ENCODE measurements at places on chromosomes 6 and 20.
A peak's percentile ranks its signal among the peaks of the same experiment; 100 is the strongest.

DNA sequence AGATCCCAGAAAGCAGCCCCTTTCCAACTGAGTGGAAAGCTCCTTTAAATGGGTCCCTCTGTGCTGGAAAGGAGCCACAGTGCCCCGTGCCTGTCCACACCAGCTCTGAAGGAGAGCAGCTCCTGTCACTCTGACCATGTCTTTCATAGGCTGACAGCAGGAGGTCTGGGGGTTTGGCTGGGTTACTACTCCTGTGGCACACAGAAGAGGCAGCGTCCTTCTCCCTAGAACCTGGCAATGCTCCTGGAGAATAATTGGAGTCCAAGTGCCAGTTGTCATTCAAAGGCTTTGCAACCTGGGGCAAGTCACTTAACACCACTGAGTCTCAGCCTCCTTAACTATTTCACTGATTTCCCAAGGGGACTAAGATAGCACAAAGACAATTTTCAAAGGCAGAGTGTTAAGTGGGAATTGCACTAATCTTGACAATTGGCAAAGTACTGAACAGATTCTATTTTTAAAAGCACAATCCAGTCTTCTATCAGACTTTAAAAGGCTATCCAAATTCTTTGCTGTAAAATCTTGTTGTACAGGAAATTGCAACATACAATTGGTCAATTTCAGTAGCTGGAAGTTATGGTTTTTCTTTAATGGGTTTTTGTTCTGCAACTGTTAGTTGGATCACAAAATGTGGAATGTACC, 457.2 kb downstream of the KIF16B start:
- DNase-seq = no peak

GRCh38 chr20:4730780-4731179, 9.1 kb downstream of the PRND start:
- no peak for DNase-seq

- no peak for DNase-seq
Observed at GRCh38 chr6:79506251-79506650, 31.0 kb downstream of the LCA5 start.

DNA sequence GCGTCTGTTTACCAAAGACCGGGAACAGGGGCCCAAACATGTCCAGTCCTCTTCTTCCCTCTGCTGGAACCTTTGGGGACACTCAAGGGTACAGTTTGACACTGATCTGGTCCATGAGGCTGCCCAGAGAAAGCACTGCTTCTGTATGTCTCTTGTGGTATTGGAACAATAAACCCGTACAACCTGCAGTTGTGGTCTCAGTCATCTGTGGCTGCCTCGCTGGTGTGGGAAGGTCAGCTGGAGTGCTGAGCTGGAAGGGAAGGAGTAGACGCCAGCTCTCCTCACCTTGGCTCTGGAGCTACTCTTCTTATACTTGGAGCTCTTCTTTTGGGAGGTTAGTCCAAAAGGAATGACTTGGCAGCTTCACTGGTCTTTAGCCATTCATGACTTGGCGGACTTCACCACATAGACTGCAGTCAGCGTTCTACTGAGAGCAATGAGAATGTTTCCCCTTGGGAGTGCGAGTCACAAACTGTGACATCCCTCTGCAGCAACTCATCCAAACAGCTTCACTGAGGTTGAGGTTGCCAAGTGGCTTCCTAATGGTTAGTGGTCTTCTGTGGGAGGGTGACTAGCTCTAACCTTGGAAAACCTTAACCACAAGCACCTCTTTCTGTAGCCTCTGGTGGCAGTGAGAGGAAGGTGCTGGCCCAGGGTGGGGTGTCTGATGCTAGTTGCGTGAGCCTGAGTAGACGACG, 81.2 kb downstream of the ASXL1 start:
- no peak for DNase-seq

DNA sequence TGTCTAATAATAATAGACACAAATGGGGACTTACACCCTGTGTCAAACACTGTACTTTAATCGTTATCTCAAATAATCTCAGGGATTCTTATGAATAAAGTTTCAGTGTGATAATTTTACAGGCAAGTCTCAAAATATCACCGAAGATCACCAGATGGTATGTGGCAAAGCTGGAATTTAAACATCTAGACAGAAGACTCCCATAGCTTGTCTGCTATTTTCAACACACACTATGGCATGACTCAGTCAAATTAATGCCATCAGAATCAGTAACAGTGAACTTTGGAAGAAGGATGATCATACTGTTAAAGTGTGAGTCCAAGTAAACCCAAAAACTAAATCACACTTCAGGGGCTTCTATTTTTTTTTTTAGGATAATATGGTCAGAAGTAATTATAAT, 867.6 kb upstream of the FLRT3 start:
- no peak for DNase-seq

GRCh38 chr6:163390770-163391169, 23.7 kb upstream of the QKI start:
- no peak for DNase-seq

DNA sequence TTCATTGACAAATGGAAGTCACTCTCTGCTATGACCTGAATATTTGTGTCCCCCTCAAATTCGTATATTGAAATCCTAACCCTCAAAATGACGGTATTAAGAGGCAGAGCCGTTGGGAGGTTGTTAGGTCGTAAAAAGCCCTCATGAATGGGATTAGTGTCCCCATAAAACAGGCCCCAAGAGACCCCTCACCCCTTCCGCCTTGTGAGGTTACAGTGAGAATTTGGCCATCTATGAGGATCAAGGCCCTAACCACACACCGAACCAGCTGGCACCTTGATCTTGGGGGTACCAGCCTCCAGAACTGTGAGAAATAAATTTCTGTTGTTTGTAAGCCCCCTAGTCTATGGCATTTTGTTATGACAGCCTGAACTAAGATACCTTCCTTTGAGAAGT, 52.5 kb upstream of the SLC22A16 start:
- no peak for DNase-seq

DNA sequence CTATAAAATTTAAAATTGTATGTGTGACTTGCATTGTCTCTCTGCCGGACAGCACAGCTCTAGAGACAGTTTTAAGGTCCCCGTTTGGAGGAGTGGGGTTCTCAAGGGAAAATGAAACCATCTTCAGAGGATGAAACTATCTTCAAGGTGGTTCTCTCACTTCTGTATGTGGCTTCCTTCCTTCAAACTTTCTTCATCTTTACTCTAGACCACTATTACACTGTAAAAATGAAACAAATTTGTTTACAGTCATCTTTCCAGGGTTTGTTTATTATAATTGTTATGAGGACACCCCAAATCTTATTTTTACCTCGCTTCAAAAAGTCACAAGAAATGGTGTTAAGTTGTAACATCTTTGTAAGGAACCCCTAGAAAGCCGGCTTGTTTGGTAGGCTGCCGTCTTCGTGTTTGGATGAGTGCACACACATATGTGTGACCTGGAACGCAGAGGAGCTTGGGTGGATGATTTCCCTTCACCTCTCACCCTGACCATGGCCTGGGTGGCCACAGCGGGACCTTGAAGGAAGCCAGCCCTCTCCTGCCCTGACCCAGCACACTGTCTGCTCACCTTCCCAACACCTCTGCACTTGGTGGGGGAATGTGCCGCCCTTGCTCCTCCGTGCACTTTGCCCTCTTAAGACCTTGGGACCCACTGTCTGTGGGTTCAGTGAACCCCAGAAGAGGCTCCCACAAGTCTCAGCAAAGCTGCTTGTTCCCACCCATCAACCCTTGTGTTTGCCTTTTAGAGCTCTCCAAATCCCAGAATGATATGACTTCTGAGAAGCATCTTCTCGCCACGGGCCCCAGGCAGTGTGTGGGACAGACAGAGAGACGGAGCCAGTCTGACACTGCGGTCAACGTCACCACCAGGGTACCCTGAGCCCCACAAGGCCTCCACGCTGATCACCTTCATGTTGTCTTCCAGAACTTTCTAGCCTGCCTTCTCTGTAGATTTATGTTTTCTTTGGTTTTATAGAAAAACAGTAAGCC, 67.8 kb downstream of the SYTL3 start:
- DNase-seq = no peak

DNA sequence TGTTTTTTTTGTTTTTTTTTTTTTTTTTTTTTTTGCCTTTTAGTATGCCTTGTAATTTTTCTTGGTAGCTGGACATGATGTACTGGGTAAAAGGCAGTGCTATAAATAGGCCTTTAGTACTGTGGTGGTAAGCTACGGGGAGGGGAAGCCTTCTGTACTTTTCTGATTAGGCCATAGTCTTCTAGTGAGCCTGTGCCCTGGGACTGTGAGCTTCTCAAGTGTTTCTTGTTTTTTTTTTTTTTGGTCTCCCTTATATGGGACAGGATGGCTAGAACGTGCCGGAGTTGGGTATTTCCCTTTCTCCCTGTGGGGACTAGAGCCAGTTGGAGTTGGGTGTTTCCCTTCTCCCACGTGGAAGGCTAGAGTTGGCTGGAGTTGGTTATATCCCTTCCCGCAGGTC, 59.4 kb upstream of the PRELID3B start:
- DNase-seq = no peak

- DNase-seq = no peak
Observed at GRCh38 chr6:130713144-130713543, 114.1 kb upstream of the SMLR1 start.

GRCh38 chr6:130697995-130698535, 129.1 kb upstream of the SMLR1 start:
- peak; percentile 13 for DNase-seq

DNA sequence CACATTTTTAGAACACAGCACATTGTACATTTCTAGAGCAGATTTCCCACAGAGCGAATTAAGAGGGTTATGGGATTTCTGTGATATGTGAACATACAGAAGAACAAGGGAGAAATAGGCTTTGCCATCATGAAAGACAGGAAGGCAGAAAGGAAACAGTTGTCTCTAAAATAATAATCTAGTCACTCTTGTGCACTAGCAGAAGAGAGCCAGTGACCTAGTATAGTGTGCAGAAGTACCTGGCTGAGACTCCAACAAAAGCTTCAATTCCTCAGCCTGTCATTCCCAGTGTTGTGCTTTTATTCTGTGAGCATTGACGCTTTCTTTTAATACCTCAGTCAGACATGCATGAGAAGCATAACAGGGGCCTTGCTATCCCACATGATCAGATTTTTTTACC, 17.8 kb upstream of the DCBLD1 start:
- no peak for DNase-seq

DNA sequence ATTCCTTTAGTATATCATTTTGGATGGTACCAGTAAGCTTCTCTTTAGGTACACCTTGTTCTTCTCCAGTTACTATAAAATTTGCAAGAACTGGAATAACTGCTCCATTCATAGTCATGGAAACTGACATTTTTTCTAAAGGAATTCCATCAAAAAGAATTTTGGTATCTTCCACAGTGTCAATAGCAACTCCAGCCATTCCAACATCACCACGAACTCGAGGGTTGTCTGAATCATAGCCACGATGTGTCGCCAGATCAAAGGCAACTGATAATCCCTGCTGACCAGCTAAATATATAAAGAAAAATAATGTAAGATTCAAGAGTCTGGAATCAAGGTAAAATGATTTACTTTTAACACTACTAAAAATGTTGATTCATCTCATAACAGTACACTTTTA, 5.3 kb downstream of the MMUT start:
- no peak for DNase-seq

GRCh38 chr6:89501222-89501621, 68.3 kb downstream of the ANKRD6 start:
- DNase-seq = no peak

DNA sequence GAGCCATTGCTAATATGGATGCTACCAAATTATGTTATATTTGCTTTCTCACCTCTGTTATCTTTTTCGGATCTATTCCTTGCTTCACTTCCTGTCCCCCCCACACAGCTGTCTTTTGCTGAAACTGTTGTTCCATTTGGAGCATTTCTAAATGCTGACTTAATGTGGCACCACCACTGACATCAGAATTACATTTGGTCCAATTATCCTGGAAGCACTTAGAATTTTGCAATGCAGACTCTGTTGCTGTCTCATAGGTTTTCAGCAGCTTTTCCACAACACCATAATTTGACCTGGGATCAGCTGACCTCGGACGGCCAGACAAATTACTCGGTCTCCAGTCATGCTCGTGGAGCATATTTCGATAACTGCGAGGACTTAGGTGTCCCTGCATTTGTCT, 12.8 kb downstream of the KIAA0408 start:
- no peak for DNase-seq

GRCh38 chr6:107691062-107691751, 132.9 kb downstream of the SCML4 start:
- no peak for DNase-seq

DNA sequence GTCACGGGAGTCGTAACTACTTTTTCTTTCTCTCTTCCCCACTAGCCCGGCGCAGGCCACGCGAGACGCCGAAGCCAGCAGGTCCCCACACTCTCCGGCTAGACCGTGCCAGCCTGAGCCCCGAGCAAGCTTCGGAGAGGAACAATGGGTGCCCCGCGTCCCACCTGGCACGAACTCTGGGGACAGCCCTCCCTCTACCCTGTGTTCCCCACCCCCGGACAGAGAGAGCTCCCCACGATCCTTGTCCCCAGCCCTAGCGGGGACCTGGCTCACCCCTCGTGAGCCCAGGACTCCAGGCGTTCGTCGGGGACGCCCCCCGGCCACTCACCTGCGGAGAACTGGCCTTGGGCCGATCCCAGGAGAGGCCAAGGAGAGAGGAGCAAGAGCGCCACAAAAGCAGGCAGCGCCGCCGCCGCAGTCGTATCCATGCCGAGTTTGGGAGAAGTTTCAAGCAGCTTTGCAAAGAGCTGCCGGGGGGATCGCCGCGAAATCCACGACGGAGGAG, 416 bp downstream of the PTPRK start:
- no peak for DNase-seq

DNA sequence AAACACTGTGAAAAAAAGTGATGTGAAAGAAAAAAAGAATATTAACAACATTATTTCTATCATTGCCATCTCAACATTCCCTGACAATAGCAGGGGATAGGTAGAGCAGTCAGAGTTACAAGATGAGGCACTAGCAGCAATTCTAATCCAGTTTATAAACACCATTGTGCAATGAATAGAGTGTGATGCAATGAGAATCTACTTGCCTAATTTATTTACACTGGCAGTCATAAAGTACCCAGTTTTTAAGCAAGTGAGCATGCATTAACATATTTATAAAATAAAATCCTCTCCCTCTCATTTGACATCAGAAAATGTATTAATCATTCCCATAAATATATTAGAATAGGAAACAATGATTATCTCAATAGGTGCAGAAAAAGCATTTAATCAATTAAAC, 2.5 kb upstream of the MANEA start:
- no peak for DNase-seq

DNA sequence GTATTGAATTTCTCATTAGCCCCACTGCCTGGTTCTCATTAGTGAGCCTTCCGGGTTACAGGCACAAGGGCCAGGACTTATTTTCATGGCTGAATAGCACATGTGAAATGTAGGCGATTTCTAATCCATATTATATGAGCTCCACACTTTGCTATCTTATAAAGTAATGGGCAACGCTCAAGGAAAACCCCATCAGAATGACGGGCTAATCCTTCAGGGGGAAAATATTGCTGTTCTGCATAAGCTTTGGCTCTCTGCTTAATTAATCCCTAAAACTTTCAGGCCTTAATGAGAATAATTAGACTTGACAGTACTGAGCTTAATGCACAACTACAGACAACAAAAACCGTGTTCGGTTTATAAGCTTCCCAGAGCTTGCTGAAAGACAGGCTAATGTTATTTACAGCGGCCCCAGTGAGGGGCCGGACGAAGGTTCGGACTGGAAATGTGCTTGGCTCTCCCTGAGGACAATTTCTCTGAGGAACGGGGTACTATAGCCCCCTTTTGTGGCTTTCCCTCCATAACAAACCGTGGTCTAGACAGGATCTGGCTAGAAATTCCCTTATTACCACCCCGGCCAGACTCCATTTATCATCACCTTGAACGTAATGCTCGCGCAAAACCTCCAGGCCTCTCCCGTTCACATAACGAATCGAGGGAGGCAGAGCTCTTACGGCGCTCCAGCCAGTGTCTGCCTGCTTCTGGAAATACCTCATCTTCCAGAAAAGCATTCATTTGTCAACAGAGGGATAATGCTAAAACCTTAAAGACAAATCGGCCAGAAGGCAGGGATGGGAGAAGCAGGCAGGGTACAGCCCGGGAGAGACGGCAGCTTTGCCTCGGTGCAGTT, 164.5 kb downstream of the CD83 start:
- no peak for DNase-seq
